Endothelial cell (in vitro differentiated cells): ENCODE measurements at places on chromosomes 5 and 9.

DNA sequence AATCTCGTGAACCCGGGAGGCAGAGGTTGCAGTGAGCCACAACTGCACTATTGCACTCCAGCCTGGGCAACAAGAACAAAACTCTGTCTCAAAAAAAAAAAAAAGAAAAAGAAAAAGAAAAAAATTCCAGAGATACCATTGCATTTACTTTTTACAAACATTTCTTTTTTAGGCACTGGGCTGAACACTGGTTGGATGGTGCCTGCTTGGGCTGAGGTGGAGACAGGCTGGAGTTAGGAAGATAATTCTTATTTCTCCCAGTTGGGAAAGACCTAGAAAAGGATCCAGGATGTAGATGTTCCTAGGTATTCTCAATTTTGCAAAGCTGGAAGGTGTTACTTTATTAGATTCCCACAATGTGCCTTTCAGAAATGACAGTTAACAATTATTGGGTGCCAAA lies 49.9 kb upstream of the JMY start:
- no peak for DNase-seq

- DNase-seq = no peak
These were observed 89.8 kb downstream of the NTRK2 start for GRCh38 chr9:84759300-84759750.

- DNase-seq = peak; percentile 94
These were observed 132.6 kb downstream of the MRPL36 start for GRCh38 chr5:1666812-1667588.

GRCh38 chr5:56264417-56265025 lies 31.4 kb upstream of the ANKRD55 start:
- DNase-seq = peak; percentile 51

DNA sequence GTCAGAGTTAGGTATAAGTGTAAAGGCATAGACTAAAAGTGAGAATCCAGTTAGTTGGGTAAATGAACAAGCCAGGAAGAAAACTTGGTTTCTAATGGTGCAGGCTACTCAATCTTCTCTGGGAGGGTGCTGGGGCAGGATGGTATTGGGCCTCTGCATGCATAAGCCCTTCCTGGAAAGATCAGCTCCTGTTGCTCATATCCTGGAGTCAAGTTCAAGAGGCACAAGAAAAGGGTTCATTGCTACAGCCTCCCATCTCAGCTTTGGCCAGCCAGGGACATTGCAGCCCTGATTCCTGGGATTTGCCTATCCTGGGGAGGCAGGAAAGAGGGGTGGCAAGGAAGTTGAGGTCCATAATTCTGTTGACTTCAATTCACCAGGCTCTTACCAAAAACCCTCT lies 40.7 kb upstream of the ATP6V1G1 start:
- no peak for DNase-seq

DNA sequence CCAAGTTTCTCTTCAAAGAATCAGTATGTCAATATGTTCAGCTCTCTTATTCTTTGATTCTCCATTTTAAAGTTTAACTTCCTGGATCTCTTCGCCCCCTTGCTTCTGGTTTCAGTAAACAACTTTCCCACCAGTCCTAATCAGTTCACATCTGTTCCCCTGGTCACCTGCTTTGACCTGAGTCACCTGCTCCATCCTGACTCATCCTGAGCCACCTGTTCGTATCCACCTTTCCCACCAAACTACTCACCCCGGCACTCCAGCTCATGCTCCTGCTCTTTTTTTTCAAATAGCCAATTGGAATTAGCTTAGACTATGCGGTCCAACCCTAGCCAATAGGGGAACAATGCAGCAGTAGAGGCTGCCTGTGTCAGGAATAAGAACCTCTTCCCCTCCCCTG lies 23.6 kb upstream of the CSF1R start:
- DNase-seq = no peak

- DNase-seq = no peak
These were observed 7.4 kb downstream of the KIF12 start for GRCh38 chr9:114091711-114092110.

GRCh38 chr9:78547831-78548230 lies 250.9 kb downstream of the PSAT1 start:
- no peak for DNase-seq

DNA sequence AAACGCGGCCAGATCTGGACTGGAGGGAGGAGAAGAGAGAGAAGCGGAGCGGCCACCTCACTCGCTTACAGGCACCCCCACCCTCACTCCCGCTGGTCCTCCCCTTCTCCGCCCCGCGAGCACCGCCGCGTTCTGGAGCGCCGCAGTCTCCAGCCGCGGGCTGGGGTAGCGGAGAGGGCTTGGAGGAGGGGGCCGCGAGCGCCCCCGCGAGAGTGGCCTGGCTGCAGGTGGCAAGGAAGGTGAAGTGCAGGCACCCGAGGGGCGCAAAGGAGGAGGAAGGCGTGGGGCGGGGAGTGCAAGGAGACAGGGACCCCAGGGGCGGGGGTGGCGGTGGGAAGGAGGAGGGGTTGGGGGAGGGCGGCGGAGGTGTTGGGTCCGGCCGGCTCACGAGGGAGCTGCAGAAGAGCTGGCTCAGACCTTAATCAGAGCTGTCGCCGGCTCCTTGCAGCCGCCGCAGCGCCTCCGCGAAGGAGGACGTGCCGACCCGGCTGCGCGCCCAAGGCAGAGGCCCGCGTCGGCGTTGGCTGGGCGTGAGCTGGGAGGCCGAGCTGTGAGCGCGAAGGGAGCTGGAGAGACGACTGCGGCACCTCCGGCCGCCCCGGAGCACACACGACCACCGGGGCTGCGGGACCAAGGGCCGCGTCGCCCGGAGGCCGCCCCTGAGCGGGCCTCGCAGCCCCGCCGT lies at the start of gene DMRT3:
TSS of gene DMRT3 (plus strand) at position 398 of the 685 bp plus-strand sequence. CDS start 347 bp downstream, outside the sequence.
- DNase-seq = peak; percentile 36

DNA sequence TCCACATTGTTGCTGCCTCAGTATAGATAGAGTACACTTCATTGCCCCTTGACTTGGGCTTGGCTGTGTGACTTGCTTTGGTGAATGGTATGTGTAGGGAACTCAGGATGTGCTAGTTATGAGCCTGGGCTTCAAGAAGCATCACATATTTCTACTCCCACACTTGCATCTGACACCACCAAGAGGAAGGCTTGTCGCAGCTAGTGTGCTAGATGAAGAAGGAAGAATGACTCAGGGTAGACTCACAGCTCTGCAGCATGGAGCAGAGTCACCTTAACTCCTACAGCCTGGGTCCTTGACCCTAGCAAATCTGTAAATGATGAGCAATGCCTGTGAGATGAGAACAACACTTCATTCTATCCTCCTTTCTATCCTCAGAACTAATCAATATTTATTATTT lies 261.8 kb downstream of the ASTN2 start:
- DNase-seq = no peak

DNA sequence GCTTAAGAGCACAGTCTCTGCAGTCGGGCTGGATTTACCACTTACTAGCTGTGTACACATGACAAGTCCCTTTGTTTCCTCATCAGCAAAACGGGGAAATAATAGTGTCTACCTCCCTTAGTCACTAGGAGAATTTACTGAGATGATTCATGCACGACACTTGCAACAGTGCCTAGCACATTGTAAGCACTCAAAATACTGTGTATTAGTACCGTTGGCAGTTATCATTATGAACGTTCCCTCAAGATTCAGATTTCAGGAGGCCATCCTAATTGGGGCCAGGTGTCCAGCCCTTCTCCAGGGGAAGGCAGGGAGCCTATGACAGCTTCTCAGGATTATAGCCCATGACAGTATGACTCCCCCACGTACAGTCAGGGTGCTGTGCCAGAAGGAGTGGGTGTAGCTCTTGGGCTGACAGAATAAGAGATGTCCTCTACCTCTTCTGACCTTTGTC lies 164.3 kb downstream of the DOCK2 start:
- DNase-seq = no peak

DNA sequence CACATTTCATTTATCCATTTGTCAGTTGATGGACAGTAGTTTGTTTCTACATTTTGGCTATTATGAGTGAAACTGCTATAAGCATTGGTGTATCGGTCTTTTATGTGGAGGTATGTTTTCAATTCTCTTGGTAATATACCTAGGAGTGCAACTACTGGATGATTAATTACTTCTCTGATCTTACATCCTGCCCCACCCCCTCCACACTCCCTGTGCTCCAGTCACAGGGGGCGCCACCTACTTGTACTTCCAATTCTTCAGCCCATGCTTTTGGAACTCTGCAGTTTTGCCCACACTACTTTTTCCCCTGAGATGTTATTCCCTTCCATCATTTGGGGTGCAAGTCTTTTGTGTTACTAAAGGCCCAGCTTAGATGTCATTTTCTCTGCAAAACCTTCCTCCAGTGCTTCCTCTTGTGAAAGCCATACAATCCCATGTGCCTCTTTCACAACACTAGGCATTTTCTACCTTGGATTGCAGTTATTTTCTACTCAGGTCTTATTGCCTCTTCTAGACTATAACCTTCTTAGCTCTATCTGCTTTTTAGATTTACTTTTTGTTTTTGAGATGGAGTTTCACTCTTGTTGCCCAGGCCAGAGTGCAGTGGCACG lies 42.1 kb downstream of the SEC61B start:
- peak; percentile 18 for DNase-seq

GRCh38 chr5:22892441-22892840 lies 39.3 kb upstream of the CDH12 start:
- DNase-seq = no peak

GRCh38 chr5:36366883-36367282 lies 65.2 kb upstream of the RANBP3L start:
- no peak for DNase-seq

- no peak for DNase-seq
These were observed 58.3 kb downstream of the GPR107 start for GRCh38 chr9:130111786-130112537.

- no peak for DNase-seq
These were observed 215.5 kb upstream of the TNC start for GRCh38 chr9:115333277-115334070.
